ENCODE measurements at places on chromosomes 5 and 9.

GRCh38 chr5:126100767-126101166, 322.4 kb upstream of the GRAMD2B start:
- no peak for DNase-seq

GRCh38 chr5:172782169-172783039, 11.4 kb upstream of the DUSP1 start:
- peak; percentile 8 for DNase-seq

- no peak for DNase-seq
Measured at GRCh38 chr5:32421075-32421474, 23.5 kb downstream of the ZFR start.

DNA sequence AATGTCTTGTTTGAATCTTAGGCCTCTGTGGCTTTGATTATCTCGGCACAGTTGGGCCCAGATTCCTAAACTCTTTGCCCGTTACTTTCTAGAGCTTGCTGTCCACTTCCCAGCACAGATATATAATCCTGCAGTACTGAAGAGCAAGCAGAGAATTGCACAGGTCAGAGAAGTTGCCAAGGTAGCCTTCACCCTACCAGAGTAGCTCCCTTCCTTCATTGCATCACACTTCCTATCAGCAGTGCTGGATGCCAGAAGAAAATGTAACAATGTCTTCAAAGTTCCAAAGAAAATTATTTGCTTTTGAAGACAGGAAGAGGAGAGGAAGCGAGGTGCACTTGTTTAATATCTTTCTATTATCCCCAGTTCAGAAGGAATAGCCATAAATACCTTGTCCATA, 38.1 kb upstream of the SPATA31D4 start:
- DNase-seq = no peak

- DNase-seq = no peak
Measured at GRCh38 chr5:116696366-116696765, 121.7 kb upstream of the SEMA6A start.

GRCh38 chr5:97534166-97534565, 351.1 kb upstream of the RIOK2 start:
- no peak for DNase-seq
